SW480 (cell line): ENCODE measurements at places on chromosomes 16 and 17.

- DNase-seq = peak; percentile 29
Observed at GRCh38 chr17:38591759-38592241, 14.0 kb downstream of the SRCIN1 start.

GRCh38 chr17:66960613-66961012, 3.9 kb upstream of the CACNG4 start:
- DNase-seq = no peak

DNA sequence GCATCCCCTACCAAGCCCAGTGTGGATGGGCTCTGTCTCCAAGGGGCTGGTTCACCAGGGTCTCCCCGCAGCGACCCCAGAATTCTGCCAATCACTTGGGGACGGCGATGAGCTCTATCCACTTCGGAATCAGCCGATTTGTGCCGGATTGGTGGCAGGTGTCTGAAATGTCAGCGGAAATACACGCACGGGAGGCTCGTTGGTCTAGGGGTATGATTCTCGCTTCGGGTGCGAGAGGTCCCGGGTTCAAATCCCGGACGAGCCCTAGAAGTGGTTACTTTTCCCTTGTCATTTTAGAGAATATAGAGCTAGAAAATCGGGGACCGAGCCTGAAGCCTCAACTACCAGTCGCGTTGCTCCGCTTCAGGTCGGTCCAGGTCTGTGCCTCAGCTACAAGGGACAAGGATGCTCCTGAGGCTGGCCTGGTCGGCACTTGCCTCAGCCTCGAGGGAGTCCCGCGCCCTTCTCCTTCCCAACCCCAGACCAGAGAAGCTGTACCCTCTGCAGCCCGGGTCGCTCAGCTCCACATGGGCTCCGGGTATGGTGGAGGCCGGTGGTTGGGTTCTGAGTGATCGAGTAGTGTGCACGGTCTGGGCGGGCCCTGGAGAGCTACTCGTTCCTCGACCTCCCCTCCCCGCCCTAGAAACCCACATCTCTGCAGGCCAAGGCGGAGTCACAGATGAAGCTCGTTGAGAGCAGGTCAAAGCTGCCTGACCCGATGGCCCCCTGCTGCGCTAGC, 16.0 kb upstream of the OR1F1 start:
- no peak for DNase-seq

- peak; percentile 79 for DNase-seq
Observed at GRCh38 chr17:1908699-1909309, 79.0 kb downstream of the RPA1 start.

- DNase-seq = peak; percentile 71
Observed at GRCh38 chr17:71438631-71439146, 682.1 kb upstream of the SOX9 start.

- DNase-seq = no peak
Observed at GRCh38 chr17:22505660-22506059, 813.3 kb downstream of the KCNJ18 start.

DNA sequence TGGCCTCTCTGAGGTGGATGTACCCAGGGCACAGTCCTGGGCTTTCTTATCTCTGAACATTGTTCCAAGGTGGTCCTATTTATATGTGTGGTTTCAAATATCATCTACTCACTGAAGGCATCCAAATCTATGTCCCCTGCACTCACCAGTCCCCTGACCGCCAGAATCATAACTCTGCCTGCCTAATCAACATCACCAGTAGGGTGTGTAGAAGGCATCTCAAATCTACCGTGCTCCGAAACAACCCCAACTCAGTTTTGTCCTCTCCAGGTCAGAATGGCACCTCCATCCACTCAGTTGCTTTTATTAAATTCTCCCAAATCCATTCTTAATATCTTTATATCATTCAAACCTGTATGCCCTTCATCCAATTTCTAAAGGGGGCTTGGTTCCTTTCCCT, 536.3 kb downstream of the GRIN2A start:
- no peak for DNase-seq

DNA sequence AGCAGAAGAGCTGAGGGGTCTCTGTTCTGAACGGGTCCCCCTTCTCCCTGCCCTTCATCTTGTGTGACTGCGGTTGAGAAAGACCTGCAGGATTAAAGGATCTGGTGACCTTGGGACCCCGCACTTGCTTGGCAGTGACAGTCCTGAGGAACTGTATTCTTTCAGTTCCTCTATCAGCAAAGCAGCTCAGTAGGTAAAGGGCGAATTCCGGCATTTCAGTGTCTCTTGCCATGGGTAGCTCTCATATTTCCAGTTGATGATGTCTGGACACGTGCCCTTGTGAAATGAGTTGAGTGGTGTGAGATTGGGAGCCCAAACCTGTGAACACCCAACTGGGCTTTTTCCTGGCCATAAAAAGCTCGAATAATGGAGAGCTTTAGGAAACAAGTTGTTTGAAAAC, 135.7 kb downstream of the PRKCA start:
- DNase-seq = no peak

GRCh38 chr16:10296956-10297340, 88.9 kb upstream of the ATF7IP2 start:
- no peak for DNase-seq

GRCh38 chr17:76725580-76726230, 701 bp downstream of the JMJD6 start:
- DNase-seq = peak; percentile 68

DNA sequence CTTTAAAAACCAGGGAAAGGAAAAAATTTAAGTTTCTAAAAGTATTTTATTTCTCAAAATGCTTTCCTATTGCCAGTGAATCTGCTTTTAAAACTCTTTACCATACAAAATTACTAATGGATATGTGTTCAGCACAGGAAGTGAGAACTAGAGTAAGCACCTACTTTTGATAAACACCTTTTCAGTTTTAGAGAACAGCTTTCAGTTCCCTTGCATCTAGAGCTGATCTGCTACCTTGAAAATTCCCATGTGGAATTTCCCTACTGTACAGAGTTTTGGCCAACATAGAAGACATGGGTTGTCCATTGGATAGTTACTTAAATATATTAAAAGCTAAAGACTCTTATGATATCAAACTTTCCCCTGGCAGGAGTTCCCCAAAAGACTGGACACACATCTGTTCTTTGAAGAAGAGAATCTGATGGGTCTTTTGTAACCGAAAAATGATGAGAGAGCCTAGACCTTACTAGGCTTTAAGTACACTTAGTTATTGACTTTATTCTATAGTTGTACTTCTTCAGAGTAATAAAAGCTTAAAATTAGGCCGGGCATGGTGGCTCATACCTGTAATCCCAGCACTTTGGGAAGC, 112.1 kb upstream of the CNTNAP4 start:
- no peak for DNase-seq

- no peak for DNase-seq
Observed at GRCh38 chr16:6453742-6454141, 878.9 kb upstream of the RBFOX1 start.

GRCh38 chr17:27466743-27467375, 10.6 kb downstream of the KSR1 start:
- no peak for DNase-seq

- no peak for DNase-seq
Observed at GRCh38 chr17:51820252-51820651, 338.3 kb downstream of the CA10 start.

GRCh38 chr16:84868829-84869472, 49.2 kb downstream of the CRISPLD2 start:
- no peak for DNase-seq

- no peak for DNase-seq
Observed at GRCh38 chr17:16191604-16192003, 23.7 kb downstream of the NCOR1 start.

GRCh38 chr16:18811925-18812324, 10.6 kb upstream of the ARL6IP1 start:
- no peak for DNase-seq

DNA sequence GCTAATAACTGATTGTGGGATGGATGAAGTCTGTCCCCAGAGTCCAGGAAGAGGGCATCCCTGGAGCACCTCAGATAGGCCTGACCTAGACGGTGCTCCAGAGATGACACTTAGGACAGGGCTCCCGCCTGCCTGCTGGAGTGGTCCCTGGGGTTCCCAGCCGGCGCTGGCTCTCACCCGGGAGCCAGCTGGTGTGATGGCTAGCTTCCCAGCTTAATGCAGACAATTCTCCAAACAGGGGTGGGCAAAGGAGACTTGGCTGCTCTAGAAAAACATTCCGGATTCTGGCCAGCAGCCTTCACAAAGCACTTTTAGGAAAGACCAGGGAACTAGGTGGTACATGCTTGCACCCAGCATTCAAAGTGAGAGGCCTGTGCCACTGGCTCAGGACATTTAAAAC, 18.6 kb downstream of the ACE start:
- no peak for DNase-seq

DNA sequence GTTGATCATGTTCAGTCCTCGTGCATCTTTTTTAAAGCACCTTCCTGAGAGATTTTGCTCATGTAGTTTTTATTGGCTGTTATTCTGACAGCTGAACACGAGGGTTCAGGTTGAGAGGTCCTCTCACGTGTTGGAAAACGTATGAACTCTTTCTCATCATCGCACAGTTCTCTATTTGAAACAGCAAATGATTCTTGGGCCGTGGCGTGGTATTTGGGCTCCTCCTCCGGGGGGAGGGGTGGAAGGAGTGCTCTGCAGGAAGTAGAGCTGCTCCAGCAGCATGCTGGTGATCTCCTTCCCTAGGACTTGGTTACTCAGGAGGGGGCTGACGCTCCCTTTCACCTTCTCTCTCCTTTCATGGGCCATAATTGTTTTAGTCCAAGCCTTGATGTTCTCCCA, 70.4 kb downstream of the KSR1 start:
- DNase-seq = no peak

- peak; percentile 59 for DNase-seq
Observed at GRCh38 chr17:46191322-46192188, 1.7 kb downstream of the KANSL1 start.

- DNase-seq = no peak
Observed at GRCh38 chr16:51328733-51329132, 177.7 kb upstream of the SALL1 start.

DNA sequence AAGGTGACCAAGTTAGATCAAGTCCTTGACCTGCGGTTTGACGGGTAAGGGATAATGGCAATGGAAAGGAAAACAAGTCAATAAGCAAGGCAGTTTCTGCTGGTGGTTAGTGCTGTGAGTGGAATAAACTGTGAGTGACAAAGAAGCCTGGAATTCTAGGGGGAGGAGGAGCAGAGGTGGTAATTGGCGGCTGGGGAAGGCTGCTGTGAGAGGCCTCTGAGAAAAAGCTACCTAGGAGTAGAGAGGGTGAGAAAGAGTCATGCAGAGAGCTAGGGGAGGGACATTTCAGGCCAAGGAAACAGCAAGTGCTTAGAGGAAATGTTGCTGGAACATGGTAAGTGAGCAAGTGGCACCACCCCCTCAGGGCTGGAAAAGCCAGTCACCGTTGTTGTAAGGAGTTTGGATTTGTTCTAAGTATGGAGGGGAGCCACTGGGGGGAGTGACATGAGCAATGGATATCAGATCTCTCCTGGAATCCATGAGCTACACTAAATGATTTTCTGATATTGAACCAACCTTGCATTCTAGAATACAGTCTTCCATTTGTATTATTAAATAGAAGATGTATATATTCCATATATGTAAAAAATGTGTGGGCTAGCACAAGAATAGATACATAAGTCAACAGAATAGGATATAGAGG, 6.7 kb downstream of the NLRC3 start:
- DNase-seq = no peak

DNA sequence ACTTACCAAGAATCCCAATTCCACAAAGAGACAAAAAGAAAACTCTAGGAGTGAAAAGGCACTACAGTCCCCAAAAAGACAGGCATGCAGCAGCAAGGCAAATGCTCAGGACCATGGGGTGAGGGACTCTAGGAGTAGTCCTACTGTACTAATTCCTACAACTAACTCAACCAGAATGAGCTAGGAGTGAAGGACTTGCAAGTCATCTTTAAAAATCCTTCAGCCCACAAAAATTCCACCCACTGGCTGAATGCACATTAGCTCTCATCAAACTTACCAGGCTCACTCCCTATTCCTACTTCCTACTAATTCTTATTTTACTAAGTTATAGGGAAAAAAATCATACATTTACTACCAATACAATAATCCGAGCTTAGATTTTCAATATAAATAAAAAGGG, 141.7 kb upstream of the C17orf78 start:
- no peak for DNase-seq

DNA sequence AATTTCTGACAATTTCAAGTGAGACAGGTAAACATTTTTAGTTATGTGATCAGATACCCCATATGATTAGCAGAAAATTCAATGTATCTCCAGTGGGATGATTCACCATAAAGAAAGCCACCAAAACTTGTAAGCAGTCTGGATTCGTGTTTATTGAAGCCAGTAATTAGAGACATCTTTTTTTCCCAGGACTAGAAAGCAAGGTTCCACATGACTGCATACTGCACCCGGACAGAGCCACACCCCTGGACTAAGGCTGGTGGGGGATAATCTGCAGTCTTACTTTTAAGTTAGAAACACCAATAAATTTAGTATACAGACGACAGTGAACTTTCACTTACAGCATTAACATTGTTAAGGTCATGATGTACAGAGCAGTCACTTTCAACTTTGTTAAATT, 24.2 kb upstream of the CMTM4 start:
- DNase-seq = no peak

DNA sequence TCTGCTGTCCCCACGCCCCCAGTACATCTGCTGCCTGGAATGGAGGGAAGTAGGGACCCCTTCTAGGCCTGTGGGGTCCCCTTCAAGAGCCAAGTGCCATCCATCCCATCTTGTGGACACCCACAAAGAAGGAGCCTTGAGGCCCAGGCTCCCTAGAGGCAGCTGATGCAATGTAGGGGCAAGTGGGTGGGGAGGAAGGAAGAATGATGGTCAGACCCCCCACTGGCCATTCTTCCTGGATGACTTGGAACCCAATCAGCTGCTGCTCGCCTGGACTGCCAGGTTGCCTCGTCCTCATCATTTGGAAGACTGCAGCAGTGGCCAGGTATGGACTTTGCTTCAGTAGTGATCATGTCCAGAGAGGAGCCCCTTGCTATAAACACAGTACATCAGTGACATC, 48.9 kb downstream of the SMPD3 start:
- DNase-seq = no peak

- DNase-seq = no peak
Observed at GRCh38 chr17:55266958-55267688, 2.4 kb downstream of the HLF start.

DNA sequence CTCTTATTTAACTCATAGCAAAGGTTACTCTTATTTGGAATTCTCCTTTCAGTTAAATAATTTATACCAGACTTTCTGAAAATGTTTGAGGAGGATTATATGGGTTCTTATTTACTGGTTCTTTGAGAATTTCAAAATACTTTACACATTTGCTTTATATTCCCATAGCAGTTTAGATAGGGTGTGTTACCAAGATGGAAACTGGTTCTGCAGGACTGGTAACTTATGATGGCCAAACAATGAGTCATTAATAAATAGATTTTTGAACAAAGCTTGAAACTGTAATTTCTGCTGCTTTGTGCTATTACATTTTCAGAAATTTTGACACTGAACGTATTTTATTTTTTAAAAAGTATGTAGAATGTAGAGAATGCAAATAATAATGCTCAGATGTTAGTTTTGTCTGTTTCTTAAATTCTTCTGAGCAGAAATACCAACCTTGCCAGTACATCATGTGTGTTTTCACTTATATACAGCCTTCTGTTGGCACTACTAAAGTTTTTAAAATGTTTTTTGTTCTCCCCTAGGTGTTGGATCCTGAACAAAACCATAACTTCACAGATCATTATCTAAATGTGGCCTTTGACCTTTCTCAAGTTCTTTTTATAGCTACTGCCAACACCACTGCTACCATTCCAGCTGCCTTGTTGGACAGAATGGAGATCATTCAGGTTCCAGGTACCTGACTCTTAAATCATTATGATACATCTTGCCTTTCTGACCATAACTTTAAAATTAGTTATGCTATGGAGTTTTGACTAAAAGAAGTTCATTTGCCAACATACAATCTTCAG, 48.3 kb upstream of the ABCC11 start:
- DNase-seq = no peak
